Activated CD4-positive, alpha-beta T cell treated with anti-CD3 and anti-CD28 coated beads for 4 hours (primary cell): ENCODE measurements at places on chromosomes 3 and 15.

DNA sequence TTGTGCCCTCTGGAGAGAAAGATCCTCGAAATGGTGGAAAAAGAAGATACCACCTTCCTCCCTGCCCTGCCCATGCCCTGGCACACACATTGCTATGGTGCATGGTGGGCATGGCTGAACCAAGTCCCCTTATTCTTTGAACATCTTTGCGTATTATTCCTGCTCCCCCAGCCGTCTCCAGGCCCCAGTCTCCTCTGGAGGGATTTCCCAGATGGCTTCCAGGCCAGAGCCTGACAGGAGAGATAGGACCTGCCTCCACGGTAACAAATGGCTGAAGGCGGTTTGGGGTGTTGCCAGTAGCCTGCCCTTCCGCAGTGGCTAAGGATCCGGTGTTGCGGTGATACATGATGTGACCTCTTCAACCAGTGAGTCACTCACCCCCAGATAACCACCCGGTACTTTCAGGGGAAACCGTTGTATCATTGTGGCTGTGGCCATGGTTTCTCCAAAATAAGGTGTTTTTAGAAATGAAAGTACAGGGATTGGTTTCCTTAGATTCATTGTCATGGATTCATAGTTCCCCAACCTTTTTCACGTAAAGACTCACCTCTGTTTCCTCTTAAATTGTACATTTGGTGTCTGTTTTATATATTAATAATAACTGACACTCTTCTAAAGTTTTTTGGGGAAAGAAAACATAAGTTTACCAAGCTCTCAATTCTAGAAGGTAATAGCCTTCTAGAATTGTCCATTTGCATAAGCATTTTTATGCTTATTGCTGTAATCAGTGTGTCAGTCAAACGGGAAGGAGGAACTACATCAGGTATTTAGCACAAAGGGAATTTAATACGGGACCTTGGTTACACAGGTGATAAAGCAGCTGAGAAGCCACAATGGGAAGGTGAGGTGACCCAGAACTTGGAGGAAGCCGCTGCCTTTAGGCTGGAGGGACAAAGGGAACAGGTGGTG is 25.9 kb downstream of the SMAD3 start:
- DNase-seq = peak; percentile 64

- DNase-seq = no peak
Measured at GRCh38 chr15:87944691-87945090, 311.8 kb downstream of the NTRK3 start.

DNA sequence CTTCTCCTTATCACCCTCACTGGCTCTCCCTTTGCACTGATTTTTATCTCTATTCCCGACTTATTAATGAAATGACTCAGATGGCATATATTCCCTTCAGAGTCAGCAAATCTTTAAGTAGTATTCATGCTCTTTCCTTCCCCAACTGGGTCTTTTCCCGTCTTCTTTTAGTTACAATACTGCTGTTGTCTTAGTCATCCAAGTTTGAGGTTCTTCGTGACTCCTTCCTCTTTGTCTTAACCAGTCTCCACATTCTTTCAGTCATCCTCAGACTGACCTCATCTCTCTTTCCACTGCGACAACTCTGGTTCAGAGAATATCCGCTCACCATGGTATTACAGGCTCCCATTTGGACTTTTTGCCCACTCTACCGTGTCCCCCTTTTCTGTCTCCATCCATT is 12.4 kb downstream of the WDR5B start:
- DNase-seq = no peak

GRCh38 chr3:30142946-30143345 is 463.5 kb upstream of the TGFBR2 start:
- DNase-seq = no peak

GRCh38 chr15:31302778-31303725 is 23.6 kb upstream of the KLF13 start:
- peak; percentile 19 for DNase-seq

DNA sequence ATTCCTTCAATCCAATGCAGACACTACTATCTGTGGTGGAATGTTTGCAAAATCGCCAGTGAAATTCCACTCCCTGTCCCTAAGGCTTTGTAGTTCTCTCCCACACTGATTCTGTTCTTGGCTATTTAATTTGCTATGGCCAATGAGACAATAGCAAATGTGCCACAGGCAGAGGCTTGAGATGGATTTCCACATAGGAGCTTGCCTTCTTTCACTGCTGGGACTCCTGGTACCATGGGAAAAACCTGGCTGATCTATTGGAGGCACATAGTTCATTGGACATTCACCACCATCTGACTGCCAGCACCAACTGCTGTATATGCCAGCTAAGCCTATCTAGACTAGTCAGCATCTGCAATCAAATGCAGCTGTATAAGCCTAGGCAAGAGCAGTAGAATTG is 103.8 kb downstream of the NR1D2 start:
- no peak for DNase-seq

GRCh38 chr3:122989856-122990575 is 37.5 kb downstream of the SEMA5B start:
- no peak for DNase-seq

- no peak for DNase-seq
Measured at GRCh38 chr15:67416891-67417290, 104.0 kb upstream of the C15orf61 start.

GRCh38 chr3:37492977-37493471 is 318.6 kb upstream of the LRRFIP2 start:
- no peak for DNase-seq

- DNase-seq = no peak
Measured at GRCh38 chr3:73427048-73427706, 197.6 kb downstream of the PDZRN3 start.

DNA sequence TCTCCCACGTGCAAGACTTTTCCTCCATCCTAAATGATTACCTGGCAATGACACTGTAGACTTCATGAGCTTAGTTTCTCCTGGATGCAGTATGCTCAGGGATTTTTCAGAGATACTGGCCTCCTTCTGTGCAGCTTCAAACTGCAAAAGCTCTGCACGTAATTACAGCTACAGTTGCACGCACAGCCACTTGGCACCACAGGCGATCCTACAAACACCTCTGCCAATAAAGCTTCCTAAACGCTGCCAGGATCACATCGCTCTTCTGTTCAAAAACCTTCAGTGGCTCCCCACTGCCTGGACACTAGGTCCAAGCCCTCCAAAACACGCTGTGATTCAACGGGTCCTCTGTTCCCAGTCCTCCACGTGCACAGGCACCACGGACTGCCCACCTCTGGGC is 49.5 kb downstream of the NUP210 start:
- no peak for DNase-seq

- DNase-seq = no peak
Measured at GRCh38 chr3:101950510-101950909, 101.2 kb downstream of the NFKBIZ start.

GRCh38 chr15:48358229-48359152 is 27.3 kb downstream of the DUT start:
- DNase-seq = no peak

DNA sequence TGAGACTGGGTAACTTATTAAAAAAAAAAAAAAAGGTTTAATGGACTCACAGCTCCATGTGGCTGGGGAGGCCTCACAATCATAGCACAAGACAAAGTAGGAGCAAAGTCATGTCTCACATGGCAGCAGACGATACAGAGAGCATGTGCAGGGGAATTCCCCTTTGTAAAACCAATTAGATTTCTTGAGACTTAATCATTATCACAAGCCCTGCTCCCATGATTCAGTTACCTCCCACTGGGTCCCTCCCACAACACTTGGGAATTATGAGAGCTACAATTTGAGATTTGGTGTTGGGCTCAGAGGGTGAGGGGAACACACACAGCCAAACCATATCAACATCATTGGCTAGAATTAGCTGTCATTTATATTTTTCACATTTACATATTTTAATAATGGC is 221.0 kb downstream of the RSRC1 start:
- no peak for DNase-seq

GRCh38 chr3:140219291-140219690 is 284.3 kb downstream of the CLSTN2 start:
- no peak for DNase-seq

- DNase-seq = no peak
Measured at GRCh38 chr3:140073278-140074045, 138.5 kb downstream of the CLSTN2 start.

DNA sequence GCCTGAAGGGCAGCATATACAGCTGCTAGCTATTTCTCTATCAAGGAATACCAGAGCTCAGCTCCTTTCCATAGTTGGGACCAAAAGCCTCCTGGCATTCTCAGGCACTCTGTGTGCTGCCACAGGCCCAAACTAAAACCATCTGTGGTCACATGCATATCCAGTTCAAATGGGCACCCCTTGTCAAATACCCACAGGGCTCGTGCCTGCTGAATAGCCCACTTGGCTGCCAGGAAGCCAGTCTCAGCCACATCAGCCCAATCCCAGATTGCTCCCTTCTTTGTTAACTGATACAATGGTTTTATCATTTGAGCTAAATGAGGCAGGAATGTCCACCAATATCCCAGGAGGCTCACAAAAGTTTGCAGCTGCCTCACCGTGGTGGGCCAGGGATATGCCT is 13.9 kb downstream of the CCRL2 start:
- no peak for DNase-seq

GRCh38 chr3:61903931-61904657 is 342.7 kb downstream of the PTPRG start:
- DNase-seq = no peak

GRCh38 chr3:189237526-189237925 is 65.8 kb downstream of the TPRG1 start:
- no peak for DNase-seq

- no peak for DNase-seq
Measured at GRCh38 chr15:101489599-101490407, at the start of gene PCSK6. Gene PCSK6 (minus strand): TSS chr15:101489707. CDS start chr15:101489670, 37 bp downstream.

GRCh38 chr15:68333775-68334470 is 56.4 kb downstream of the FEM1B start:
- DNase-seq = no peak

- DNase-seq = no peak
Measured at GRCh38 chr3:42129014-42129953, 38.1 kb downstream of the TRAK1 start.

GRCh38 chr3:30659270-30660130 is 53.1 kb downstream of the TGFBR2 start:
- DNase-seq = no peak

GRCh38 chr3:175672119-175672689 is 813.1 kb downstream of the NAALADL2 start:
- no peak for DNase-seq

- no peak for DNase-seq
Measured at GRCh38 chr3:14689247-14689980, 14.5 kb downstream of the C3orf20 start.

DNA sequence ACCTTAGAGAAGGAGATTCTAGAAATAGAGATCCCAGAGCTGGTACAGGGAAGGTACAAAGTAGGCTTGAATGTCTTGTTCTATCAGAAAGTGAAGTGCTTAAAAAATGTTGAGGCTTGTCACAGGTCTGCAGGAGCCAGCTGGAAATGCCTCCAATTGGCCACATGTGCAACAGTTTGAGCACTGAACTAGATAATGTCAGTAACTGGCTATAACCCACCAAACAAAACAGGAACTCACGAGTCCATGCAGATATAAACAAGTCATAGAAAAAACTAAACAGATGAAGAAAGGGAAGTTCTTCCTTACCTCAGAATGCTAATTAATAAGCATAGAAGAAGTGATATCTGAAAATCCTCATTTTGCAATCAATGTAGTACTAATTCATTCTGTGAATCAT is 11.9 kb upstream of the TF start:
- DNase-seq = no peak

DNA sequence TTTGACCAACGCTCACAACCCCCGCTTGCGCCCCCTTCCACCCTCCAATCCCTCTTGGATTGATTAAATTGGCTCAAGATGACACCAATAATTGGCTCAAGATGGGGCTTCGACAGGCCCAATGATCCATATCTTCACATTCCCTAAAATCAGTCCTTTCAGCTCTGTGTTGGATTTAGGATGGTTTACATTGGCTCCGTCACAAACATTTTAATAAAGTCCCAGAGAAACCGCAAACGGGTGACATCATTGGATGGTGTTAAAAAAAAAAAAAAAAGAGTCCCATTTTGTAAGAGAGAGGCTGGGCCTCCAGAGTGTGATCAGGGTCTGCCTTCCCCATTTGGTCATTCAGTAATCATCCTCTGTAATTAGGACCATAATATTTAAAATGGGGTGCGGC is 113.4 kb upstream of the MRPS22 start:
- no peak for DNase-seq

DNA sequence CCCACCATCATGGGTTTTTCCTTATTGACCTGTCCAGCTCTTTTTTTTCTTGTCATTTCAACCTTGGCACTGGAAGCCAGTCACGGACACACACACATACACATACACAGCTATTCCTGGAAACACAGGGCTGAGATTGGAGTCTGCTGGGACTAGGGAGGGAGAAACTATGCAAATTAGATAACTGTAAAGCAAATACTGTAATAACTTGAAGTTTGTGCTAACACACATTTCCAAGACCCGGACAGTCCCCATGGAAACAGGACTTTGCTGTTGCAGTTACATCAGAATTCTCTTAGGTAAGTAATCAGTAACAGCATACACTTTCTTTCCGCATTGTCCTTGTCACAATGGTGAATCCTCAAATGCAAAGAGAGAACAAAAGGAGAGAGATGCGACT is 304.4 kb downstream of the KBTBD8 start:
- DNase-seq = no peak

DNA sequence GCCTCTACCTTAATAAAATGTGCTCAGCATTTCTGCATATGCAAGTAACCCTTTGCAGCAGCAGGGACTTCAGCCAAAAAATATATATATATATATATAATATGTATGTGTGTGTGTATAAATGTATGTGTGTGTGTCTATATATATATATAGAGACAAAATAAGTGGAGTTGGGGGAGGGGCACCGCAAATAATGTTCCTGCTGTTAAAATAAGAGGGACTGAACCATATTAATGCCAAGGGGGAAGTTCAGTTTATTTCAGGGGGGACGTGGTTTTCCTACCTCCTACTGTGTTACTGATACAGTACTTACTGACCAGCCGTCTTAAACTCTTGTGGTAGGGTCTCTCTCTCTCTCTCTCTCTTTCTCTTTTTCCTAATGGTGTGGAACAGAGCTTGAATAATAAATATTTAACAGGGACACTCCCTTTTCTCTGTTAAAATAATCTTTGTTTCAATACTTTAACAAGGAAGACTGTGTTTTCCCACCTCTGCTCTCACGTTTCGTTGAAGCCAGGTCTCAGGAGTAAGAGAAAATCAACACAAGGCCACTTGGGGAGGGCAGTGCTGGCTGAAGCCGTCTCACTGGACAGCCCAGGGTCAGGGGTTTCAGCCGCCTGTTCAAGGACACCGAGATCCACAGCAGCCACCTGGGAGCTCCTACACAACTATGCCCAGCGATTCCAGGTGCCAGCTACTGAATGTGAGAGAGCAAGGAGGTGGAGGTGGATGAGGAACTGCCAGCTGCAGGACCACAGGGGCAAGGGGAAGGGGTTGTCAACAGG is 42.8 kb upstream of the ADAMTSL3 start:
- DNase-seq = no peak

GRCh38 chr3:50241163-50241562 is 5.2 kb downstream of the GNAI2 start:
- no peak for DNase-seq
